ENCODE measurements at places on chromosomes 7 and 10.

DNA sequence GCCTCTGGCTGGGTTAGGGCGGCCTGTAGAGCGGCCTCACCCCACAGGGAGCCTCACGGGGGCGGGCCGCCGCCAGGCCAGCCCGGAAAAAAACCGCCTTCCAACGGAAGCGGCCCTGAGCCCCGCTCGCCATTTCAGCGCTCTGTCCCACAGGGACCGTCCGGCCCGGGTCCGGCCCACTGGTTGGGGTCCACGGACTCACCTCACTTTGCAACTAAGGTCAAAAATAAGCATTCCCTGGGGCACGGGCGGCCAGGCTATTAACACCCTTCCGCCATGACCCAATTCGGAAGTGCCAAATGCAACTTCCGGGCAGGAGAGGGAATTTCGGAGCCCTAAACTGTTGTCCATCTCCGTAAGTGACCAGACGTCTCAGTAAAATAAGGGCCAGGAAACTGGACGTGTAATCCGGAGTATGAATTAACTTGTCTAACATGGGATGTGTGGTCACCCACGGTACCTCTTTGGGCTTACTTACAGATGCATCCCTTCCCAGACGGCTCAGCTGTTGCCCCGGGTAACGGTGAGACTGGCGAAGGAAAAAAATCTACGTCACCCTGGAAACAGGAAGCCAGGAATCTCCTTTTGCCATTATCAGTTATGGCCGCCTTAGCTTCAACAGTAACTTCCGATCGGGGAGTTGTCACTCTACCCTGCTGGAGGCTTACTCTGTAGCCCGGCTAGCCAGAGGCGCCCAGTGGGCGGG is at the start of gene BBIP1:
TSS of gene BBIP1 (minus strand) at position 538 of the 706 bp plus-strand sequence. CDS start 1,023 bp downstream, outside the sequence.
- DNase-seq = peak; percentile 55

DNA sequence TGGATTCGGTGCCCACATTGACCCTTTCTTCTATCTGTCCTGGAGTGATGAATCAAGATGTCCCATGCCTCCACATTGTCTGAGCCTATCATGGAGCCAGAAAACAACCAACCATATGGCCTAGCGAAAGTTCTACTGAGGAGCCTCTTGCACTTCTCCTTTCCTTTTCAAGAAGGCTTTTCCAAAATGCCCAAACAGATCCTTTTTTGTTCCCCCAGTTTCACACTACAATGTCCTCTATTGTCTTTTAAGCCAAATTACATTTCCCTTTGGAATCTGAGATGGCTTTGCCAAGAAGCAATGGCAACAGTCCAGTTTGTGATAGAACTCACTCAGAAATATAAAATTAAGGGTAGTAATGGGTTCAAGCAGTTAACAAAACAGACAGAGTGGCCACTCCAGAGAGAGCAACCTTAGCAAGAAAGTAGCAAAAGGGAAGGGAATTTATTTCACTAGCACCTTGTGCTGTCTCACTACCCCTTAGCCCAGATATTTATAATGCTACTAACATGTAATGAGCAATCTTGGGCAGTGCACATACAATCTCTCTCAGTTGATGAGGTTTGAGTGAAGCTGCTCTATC is 194.6 kb upstream of the PDE1C start:
- no peak for DNase-seq

- no peak for DNase-seq
These were observed 101.4 kb downstream of the ANK3 start for GRCh38 chr10:60288256-60288655.

- no peak for DNase-seq
These were observed 5.3 kb upstream of the CUZD1 start for GRCh38 chr10:122850705-122851640.

DNA sequence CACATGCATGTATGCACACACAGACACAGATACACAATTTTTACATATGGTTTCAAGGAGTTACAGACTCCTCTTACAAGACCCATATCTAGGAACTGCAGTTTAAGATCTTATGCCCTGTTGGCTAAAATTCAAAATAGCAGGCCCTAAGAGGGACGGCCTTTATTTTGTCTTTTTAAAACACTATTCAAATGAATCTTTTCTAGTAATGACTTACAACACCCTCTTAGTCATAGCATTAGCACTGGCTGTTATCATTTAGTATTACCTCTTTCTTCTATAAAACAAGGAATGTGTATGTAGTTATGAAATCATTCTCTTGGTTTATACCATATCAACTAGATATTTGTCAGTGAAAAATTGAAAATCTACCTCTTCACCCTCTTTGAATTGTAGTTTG is 15.3 kb downstream of the PAPSS2 start:
- no peak for DNase-seq

DNA sequence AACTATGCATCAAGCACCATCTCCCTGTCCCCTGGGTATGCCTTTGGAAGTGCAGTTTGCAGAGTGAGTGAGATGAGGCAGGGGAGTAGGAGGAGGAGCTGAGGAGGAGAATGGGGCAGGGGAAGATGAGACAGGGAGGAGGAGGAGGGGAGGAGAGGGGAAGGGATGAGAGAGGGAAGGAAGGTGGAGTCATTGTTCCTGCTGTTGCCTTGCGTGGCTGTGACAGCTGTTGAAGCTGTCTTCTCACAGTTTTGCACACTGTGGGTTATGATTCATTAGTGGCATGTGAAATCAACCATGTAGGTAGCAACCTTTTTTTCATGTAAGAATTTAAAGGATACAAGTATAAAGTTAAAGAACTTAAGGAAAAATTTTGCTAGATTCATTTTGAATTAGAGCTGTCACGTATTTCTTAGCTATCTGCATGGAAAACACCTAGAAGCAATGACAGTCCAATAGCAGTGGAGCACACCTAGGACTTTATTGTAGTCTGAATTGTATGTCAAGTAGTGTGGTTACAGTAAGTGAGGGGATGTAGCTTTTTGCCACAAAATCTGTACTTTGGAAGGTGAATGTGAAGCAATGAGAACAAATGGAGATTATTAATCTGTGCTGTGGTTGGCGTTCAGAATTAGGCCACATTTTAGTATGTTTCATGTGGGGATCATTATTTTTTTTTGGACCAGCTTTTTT is 21.7 kb downstream of the CCM2 start:
- DNase-seq = no peak
